ENCODE measurements at places on chromosomes 2 and 18. TPM values are rescaled to one million over a fixed set of nuclear protein-coding genes. Genes with fewer than 3 reads are reported as not detected.

GRCh38 chr2:70469435-70469834, 84.2 kb downstream of the TGFA start:
- DNase-seq: no peak

The MDH1B gene
- 0.64 TPM for total RNA-seq

DNA sequence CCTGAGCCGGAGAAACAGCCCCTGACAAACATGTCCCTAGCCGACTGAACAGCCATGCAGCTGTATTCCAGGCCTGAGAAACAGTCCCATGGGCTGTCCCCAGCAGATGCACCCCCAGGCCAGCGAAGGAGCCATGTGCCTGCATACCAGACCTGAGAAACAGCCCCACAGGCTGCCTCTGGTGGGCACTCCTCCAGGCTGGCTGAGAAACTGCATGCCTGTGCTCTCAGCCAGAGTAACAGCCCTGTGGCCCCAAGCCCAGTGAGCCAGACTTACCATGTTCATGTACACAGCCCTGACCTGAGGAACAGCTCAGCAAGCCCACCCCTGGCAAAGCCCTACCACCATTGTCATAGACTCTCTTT, 24.8 kb downstream of the BOLL start:
- DNase-seq: no peak

The FAM124B gene
- not detected for total RNA-seq

The CCDC141 gene
- 4.4 TPM for total RNA-seq

DNA sequence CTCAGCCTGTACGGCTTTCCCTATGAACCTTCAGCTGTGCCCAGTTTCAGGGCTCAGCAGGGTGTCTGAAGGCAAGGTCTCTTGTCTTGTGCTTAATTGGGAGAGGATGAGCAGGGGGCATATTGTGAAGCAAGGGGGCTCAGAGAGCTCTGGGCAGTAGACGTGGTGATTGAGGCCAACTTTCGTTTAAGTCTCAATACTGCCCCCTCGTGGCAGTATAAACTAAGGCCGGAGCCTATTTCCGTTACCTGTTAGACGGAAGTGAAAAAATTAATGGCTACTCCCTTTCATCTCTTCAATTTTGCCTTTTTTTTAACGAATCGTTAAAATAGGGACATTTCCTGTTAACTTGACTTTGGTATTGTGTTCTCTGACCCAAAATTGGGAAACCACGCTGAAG, 193.4 kb downstream of the TDRD15 start:
- DNase-seq: no peak

DNA sequence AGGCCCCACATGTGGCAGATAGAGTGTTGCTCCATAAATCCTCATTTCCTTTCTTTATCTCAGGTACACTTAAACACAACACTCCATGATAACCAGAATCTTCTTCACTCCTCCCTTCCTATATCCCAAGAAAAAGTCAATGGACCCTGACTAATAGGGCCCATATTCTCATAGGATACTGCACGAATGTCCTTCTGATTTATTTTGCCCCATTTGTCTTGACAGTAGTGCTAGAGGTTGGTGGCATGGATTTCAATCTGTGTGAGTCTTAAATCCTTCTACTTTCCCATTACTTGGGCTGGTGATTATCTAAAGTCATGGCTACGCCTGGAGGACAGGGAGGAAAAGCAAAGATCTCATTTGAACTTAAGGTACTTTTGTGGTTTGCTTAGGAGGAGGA, 156.0 kb downstream of the ACOXL start:
- no peak for DNase-seq

The ZNF24 gene
- 52.6 TPM for total RNA-seq

DNA sequence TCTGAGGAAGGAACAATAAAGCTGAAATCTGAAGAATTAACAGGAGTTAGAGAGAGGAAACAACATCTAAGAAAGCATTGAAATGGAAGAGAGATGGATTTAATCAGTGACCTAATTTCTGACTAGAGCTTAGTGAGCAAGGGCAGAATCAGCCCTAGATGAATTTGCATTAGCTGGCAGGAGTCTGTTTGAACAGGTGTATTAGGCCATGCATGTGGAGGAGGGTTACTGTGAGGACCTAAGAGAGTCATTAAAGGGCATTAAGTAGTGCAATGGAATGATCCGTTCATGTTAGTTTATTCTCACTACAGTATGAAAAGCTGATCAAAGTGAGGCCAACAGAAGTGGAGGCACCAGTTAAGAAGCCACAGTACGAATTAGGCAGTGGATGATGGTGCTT, 285.3 kb downstream of the GRB14 start:
- DNase-seq: no peak

DNA sequence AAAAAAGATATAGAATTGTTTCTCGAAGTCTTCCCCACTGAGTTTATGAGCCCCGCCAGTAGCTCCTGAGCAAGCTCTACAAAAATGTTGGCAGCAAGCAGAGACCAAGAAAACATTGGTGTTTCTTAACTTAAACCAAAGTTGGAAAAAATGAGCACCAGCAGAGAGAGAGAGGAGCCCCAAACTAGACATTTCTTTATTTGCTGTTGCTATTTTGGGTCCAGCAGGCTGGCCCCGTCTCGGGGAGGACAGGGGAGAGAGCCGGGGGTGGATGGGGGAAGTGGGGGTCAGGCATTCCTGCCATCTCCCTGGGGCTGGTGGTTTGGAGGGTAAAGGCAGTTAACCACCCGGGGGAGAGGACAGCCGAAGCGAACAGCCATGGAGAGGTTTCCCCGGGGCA, 113.0 kb downstream of the DYSF start:
- no peak for DNase-seq

DNA sequence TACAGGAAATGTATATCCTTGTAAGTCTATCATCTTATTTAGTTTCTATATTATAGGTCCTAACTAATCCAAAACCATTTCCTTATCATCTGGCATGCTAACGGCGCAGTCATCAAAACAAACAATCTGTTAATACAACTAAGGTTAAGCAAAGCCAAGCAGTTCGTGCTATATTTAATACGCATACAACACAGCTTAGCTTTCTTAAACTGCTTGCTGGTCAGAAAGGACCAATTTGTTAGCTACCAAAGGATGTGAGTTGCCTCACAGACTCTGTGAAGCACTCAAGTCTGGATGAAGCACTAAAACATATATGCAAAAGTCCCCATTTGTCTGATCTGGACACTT, 67.0 kb downstream of the ZEB2 start:
- DNase-seq: no peak

DNA sequence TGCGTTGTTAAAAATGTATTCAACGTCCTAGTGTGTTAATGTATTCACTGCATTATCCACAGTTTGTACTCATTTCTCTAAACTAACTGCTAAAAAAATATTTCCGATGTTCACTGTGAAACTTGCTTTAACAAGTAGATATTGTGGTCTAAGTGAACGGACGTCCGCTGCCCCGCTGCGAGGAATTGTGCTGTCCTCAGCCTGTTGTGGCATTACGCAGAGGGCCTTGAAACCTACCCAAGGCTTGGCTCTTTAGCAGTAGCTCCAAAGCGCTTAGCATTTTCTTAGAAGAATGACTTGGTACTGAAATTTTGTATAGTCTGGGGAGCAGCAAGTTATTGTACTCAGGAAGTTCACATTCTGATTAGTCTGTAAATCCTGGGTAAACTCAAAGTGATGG, 136.5 kb upstream of the SP5 start:
- DNase-seq: no peak

The DNAJC5G gene
- not detected for total RNA-seq

DNA sequence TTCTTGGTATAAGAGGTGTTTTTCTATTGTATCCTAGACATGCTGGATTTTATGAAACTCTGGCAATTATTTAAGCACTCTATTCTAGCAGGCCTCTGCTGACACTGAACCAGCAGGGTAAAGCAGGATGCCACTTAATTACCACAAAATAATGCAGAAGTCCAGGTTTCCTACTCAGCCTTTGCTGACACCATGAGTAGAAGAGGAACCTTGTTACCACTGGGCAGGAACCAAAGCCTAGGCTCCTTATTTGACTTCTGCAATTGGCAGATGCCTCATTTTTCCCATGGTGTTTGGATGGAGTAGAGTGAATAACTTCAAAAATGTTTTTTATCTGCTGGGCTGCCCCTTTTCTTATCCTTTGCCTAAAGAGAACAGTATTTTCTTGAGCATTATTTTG, 60.8 kb downstream of the THNSL2 start:
- no peak for DNase-seq

The ZNF396 gene
- 4.8 TPM for total RNA-seq

The CFAP53 gene
- 1.1 TPM for total RNA-seq

- DNase-seq: no peak
Measured at GRCh38 chr2:64604155-64604554, 49.6 kb downstream of the SERTAD2 start.

GRCh38 chr18:49212819-49213218, 247.6 kb downstream of the DYM start:
- no peak for DNase-seq

The AMER3 gene
- 10.9 TPM for total RNA-seq

DNA sequence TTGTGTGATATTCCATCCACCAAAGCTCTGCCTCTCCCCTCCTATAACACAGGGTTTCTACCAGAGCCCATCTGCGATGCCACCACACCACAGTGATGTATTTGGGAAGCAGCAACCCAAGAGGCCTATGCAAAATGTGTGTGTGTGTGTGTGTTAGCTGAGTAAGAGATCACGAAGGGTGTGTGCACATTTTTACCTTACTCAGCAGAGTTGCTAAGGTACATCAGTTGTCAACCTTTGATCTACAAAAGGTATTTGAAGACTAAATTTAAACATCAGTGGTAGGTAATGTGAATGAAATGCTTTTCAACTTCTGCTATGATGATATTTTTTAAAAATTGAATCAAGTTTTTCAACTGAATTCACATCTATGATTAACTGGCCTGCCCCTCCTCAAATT, 227.6 kb downstream of the FBXO15 start:
- no peak for DNase-seq

DNA sequence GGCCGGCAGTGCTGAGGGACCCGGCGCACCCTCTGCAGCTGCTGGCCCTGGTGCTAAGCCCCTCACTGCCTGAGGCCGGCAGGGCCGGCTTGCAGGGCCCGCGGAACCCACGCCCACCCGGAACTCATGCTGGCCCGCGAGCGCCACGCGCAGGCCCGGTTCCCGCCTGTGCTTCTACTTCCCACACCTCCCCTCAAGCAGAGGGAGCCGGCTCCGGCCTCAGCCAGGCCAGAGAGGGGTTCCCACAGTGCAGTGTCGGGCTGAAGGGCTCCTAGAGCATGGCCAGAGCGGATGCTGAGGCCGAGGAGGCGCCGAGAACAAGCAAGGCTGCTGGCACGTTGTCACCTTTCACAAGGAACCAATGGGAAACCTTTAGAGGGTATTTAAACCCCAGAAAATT, 36.8 kb upstream of the ZNF532 start:
- no peak for DNase-seq

The SLC25A12 gene
- total RNA-seq: 14.1 TPM

- no peak for DNase-seq
Measured at GRCh38 chr2:119958670-119959268, 54.1 kb upstream of the EPB41L5 start.

DNA sequence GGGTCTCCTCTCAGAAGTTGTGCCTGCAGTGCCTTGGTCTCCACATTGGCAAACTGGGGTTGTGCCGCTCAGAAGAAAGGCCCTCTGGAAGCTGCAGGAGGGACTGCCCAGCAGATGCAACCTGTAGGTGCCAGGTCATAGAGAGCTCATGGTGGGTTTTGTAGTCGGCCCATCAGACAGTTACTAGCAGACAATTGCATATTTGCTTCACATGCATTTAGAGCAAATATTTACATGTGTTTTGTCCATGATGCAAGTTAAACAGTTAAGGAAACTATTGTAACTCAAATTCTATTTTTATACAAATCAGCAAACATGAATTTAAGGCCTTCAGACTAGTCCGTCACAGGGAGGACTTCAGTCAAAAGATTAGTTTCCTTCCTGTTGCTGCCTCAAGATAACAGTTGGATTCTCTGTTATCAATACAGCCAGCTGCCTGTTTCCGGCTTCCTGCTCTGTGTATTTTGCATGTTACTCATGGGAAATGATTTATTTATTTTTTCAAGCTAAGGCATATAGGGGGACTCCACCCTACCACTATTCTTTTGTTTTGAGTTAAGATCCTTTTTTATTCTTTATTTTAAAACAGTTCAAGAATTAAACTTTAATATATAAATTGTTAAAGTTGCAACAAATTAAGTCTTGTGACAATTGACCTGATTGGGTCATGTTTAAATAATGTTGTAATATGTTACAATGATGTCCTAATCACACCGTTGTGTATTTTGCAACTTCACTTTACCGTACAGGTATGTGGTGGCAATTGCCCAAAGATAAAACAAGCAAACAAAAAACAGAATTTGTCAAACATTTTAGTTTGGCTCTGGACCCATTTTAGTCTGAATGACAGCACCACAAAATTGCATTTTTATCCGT, 133.5 kb downstream of the SPTBN1 start:
- DNase-seq: no peak

GRCh38 chr2:65527451-65528240, 95.2 kb upstream of the SPRED2 start:
- no peak for DNase-seq

- no peak for DNase-seq
Measured at GRCh38 chr2:85194780-85195480, 61.7 kb downstream of the TCF7L1 start.

DNA sequence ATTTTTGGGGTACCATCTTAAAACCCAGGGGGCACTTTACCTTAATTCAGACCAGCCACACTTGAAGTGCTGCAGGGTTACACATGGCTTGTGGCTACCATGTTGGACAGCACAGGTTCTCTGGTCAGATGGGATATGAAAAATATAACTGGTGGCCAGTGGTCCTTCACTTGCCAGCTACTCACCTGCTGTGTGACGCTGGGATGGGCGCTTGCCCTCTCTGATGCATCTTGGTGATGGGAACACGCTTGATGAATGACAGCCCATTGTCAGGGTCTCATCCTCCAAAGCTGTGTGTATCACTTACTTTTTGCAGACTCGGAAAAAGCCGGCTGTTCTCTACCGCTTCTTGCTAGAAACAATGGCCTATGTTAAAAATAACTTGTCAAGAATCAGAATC, 22.5 kb downstream of the HJURP start:
- no peak for DNase-seq

The CRYBA2 gene
- total RNA-seq: 179 TPM

The IGFBP5 gene
- 245 TPM for total RNA-seq

- no peak for DNase-seq
Measured at GRCh38 chr18:1513519-1513918, 608.8 kb downstream of the ADCYAP1 start.

GRCh38 chr2:238886453-238887094, 38.7 kb downstream of the TWIST2 start:
- DNase-seq: no peak

The MAP4K4 gene
- 82.0 TPM for total RNA-seq

DNA sequence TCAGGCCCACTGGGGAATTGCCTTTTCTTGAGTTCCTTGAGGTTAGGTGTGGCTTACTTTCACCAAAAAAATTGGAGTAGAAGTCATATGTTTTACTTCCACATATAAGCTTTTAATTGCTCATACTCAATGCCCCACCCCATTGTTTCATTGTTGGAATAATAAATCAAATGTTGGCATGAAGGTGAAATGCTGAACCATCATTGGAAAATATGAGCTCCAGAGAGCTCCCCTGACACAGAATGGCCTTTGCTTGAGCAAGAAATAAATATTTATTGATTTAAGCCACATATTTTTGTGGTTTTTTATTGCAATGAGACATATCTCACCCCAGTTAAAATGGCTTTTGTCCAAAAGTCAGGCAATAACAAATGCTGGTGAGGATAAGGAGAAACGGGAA, 167.3 kb upstream of the SRD5A2 start:
- DNase-seq: no peak

The VWC2L gene
- total RNA-seq: 0.17 TPM

The OTX1 gene
- total RNA-seq: 10.4 TPM

GRCh38 chr18:31407649-31408048, 31.1 kb downstream of the DSG4 start:
- no peak for DNase-seq

GRCh38 chr2:182816866-182817265, 49.6 kb downstream of the FRZB start:
- no peak for DNase-seq

GRCh38 chr2:128770143-128771085, 451.7 kb upstream of the HS6ST1 start:
- DNase-seq: peak; percentile 59
